Colonic mucosa (tissue), 4 donors: ENCODE measurements at places on chromosomes 12 and 14. TPM values are rescaled to one million over a fixed set of nuclear protein-coding genes. Genes with fewer than 3 reads are reported as not detected.

DNA sequence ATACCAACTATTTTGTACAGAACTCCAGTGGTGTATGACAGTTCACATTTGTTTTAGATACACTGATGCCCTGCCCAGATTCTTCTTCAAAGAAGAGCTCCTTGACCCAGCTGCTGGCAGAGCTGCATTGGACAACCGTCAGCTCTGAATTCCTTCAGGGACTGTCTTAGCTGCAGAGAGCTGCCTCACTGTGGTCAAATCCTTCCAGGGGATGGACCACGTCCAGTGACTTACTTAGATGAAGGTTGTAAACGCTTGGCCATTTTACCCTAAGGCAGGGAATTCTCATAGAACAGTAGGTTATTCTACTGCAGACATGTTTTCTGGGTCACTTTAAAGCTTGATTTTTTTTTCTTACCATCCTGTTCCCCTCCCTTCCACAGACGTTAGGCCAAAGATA, 905.0 kb upstream of the ATXN7L3B start:
- no peaks in the 10 kb centered on the region for H3K36me3 ChIP-seq
- DNase-seq: no peak
- H3K27me3 ChIP-seq: no peaks in the 10 kb centered on the region
- H3K4me3 ChIP-seq: no peak overlapping the region
- H3K4me1 ChIP-seq: no peaks in the 10 kb centered on the region

DNA sequence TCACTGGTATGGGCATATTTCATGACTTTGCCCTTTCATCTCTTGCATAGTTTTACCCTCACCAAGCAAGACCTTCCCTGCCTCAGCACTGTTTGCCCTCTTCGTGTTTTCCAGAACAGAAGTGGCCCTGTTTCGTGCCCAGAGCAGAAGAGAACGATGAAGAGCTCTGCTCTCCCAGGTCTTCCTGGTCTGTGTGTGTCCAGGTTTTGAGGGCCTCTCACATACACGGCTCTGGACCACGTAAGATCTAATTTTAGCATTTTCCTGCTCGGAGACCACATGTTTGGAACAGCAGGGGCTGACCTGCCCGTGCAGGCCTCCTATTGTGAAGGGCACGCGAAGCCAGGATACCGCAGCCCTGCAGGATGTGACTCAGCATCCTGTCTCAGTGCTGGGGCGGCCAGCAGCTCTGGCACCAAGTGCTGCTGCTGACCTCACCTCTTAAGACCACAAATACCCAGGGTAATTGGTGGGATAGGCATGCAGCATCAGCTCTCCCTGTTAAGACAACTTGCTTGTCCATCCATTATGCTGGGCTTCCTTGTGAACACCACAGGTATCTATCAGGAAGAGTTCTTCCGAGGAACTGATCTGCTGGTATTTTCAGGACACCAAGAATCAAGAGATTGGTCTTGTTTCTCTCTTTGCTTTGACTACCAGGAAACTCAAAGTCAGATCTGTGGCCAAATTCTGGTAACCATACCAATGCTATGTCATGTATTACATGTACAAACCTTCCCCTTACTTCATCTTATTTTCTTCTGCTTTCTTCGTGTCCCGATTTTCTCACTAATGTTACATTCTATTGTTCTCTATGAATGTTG, 19.0 kb downstream of the SSH1 start:
- no peaks in the 10 kb centered on the region for H3K36me3 ChIP-seq
- H3K27me3 ChIP-seq: no peaks in the 10 kb centered on the region
- H3K4me3 ChIP-seq: no peak overlapping the region

DNA sequence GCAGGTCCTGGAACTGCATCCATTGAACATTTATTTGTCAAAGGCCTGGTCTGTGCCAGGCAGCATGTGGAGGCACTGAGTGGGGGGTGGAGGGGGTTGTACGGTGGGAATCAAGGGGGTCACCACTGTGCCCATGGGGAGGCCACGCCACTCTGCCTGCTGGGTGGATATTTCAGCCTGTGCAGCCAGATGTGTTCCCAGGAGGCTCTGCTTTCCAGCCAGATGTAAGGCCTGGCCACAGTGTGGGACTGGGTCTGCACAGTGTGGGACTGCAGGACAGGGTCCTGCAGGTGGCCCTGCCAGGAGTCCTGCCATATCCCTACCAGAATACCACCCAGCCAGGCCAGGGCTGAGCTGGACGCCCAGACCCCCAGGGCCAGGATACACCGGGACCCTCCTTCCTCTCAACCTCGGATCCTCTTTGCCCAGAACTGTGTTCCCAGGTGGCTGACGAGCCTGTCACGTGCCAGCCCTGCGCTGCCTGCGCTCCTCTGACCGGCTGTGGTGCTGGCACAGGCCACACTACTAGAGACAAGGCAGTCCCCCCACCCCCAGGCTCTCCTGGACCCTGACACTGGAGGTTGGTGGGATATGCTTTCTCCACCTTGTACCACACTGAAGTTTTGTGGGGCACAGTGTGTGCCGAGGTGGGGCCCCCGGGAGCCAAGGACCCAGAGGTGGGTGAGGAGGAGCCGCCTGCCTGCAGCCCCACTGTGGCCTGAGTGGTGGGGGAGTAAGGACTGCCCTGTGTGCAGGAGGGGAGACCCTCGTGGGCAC, 17.5 kb downstream of the XRCC3 start:
- H3K4me3 ChIP-seq: no peak overlapping the region
- no peaks in the 10 kb centered on the region for H3K36me3 ChIP-seq
- peaks cover 13% of the 10 kb centered on the region for H3K4me1 ChIP-seq
- H3K27ac ChIP-seq: no peak overlapping the region
- H3K27me3 ChIP-seq: no peaks in the 10 kb centered on the region

DNA sequence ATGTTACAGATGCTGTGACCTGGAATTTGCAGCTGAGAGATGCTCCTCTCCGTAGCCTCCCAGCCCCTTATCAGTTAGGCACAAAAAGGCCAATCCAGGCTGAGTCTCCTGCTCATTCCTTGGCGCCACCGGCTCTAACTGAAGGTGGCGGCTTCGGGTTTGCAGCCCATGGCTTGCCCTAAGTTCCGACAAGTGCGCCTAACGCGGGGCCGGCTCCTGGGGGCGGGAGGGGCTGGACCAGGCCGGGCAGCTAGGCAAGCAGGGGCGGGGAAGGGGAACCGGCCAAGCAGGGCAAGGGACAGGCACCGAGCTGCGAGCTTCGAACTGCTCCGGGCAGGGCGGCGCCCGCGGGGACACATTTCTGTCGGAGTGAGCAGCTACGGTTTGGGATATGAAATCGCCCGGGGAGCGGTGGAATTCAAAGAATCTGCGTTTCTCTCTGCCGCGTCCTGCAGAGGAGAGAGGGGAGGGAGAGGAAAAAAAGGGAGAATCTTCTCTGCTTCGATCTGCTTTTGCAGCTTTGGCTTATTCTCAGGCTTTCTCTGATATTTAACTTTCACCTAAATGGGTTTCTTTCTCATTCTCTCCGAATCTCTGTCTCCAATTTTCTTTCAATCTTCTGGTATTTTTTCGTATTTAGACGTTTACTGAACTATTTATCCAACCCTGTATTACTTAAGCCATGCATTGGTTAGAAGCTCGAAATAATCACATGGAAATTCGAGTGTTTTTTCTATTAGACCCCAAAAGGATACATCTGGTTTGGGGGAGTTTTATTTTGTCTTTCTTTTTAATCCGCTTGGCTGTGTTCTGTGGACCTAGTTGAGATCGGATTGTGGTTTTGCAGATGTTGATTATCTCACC, 1.6 kb upstream of the HOXC12 start:
- peaks cover 95% of the 10 kb centered on the region for H3K27me3 ChIP-seq
- no peak overlapping the region for H3K4me3 ChIP-seq
- H3K4me1 ChIP-seq: no peaks in the 10 kb centered on the region
- no peaks in the 10 kb centered on the region for H3K36me3 ChIP-seq
- H3K27ac ChIP-seq: no peak overlapping the region

GRCh38 chr14:63392236-63392635, 73.5 kb upstream of the GPHB5 start:
- peaks cover 4% of the 10 kb centered on the region for H3K36me3 ChIP-seq
- H3K27me3 ChIP-seq: no peaks in the 10 kb centered on the region
- no peaks in the 10 kb centered on the region for H3K4me1 ChIP-seq
- H3K4me3 ChIP-seq: no peak overlapping the region

The SLC16A7 gene
- total RNA-seq: 4.4 TPM

DNA sequence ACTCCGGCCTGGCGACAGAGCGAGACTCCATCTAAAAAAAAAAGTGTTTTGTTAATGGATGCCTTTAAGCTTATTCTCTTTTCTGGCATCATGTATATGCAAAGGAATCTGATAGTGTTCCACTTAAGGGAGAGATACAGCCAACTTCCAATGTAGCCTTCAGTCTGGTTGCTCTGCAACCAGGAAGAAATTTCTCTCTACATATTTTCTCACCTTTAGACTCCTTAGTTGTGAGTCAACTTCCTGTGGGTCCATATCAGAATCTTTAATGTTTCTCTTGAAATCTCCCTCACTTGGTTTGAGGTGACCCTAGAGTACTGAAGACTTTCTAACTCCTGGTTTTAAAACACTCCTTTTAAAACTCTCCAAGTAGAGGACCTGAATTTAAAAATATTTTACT, 340.4 kb downstream of the SLC6A15 start:
- no peaks in the 10 kb centered on the region for H3K4me1 ChIP-seq
- no peaks in the 10 kb centered on the region for H3K27me3 ChIP-seq
- no peak overlapping the region for H3K4me3 ChIP-seq
- no peaks in the 10 kb centered on the region for H3K36me3 ChIP-seq

DNA sequence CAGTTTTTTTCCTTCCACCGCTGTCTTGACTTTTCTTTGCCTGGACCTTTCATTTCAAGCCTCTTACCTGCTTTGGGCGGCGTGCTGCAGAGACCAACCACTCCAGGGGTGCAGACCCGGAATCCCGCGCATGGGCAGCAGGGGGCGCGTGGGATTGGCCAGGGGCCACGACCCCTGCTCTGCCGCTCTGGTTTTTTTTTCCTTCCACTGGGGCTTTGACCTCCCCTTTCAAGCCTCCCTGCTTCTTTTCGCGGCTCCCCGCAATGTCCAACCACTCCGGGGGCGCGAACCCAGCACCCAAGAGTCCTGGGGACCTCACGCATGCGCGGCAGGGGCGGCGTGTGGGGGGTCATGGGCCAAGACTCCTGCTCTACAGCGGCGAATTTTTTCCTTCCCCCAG, 325.1 kb downstream of the ALG10 start:
- no peaks in the 10 kb centered on the region for H3K36me3 ChIP-seq
- H3K4me1 ChIP-seq: no peaks in the 10 kb centered on the region
- H3K27me3 ChIP-seq: no peaks in the 10 kb centered on the region
- DNase-seq: no peak

DNA sequence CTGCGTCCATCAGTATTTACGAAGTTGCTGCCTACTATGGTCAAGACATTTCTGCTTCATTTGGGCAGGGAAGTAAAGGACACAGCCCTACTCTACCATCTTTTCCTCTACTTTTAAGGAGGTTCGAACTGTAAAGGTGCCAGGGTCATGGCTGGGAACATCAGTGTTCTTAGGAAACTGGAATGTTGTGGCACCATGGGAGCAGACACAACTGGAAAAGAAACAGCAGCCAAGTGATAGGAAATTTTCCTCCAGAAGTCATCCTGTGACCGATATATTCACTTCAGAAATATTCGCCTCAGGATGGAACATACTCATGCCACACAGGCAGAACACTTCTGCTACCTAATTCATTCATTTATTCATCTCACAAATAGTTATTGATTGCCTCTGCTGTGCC, 104.4 kb downstream of the ETV6 start:
- no peaks in the 10 kb centered on the region for H3K36me3 ChIP-seq
- H3K27me3 ChIP-seq: no peaks in the 10 kb centered on the region
- peak overlapping the region; percentile 0 for H3K27ac ChIP-seq
- peaks cover 6% of the 10 kb centered on the region for H3K4me1 ChIP-seq

DNA sequence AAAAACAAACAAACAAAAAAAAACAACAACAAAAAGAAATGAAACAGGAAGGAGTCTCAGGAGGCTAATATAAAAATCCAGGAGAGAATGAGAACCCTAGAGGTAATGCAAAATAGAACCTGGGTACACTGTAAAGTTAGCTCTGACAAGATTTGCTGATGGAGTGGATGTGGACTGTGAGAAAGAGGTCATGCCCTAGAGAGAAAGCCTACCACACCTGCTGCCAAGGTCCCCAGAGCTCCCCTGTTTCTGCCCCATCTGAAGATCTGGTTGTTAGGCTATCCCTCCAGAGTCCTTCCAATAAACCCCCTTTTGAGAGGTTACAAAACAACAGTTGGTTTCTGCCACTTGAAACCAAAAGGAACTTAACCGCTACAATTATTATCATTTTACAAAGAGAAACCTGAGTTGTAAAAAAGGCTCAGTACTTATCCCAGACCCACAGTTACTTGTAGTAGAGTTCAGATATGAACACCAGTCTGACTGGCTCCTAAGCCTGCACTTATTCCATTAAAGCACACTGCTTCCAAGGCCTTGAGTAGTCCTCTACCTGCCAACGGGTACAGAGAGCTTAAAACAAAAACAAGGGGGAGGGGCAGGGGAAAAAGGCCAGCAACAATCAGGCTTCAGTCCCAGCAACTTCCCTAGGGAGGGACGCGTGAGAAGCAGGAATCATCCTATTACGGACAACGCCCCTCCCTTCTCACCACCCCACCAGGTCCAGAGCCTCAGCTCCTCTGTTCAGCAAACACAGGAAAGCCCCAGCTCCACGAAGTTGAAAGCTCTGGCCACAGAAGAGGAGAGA, 27.7 kb downstream of the PPP1R13B start:
- no peak overlapping the region for H3K4me3 ChIP-seq
- H3K4me1 ChIP-seq: peaks cover 9% of the 10 kb centered on the region
- peak overlapping the region; percentile 50 for H3K27ac ChIP-seq
- no peak for DNase-seq

The SALL2 gene
- total RNA-seq: 1.7 TPM

- H3K36me3 ChIP-seq: no peaks in the 10 kb centered on the region
- no peaks in the 10 kb centered on the region for H3K27me3 ChIP-seq
- H3K4me3 ChIP-seq: no peak overlapping the region
- DNase-seq: no peak
Observed at GRCh38 chr12:75154388-75154787, 55.3 kb downstream of the KCNC2 start.

The SIX6 gene
- total RNA-seq: not detected

The DCP1B gene
- total RNA-seq: 9.6 TPM

- H3K4me1 ChIP-seq: no peaks in the 10 kb centered on the region
- H3K4me3 ChIP-seq: no peak overlapping the region
- H3K36me3 ChIP-seq: no peaks in the 10 kb centered on the region
- H3K27me3 ChIP-seq: no peaks in the 10 kb centered on the region
- no peak overlapping the region for H3K27ac ChIP-seq
Observed at GRCh38 chr12:121741743-121742142, 29.2 kb downstream of the TMEM120B start.

DNA sequence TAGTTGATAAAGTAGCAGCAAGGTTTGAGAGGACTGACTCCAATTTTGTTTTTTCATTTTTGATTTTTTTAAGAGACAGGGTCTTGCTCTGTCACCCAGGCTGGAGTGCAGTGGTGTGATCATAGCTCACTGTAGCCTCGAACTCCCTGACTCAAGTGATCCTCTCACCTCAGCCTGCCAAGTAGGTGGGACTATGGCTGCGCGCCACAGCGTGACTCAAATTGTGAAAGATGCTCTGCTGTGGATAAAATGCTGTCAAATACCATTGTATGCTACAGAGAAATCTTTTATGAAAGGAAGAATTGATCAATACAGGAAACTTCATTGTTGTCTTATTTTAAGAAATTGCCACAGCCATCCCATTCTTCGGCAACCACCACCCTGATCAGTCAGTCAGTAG, 48.3 kb downstream of the SCN8A start:
- H3K36me3 ChIP-seq: no peaks in the 10 kb centered on the region
- H3K27me3 ChIP-seq: no peaks in the 10 kb centered on the region
- no peak overlapping the region for H3K4me3 ChIP-seq
